ENCODE measurements at places on chromosomes 3 and 15.

- no peak for DNase-seq
Observed at GRCh38 chr3:129613367-129613740, 6.9 kb upstream of the PLXND1 start.

DNA sequence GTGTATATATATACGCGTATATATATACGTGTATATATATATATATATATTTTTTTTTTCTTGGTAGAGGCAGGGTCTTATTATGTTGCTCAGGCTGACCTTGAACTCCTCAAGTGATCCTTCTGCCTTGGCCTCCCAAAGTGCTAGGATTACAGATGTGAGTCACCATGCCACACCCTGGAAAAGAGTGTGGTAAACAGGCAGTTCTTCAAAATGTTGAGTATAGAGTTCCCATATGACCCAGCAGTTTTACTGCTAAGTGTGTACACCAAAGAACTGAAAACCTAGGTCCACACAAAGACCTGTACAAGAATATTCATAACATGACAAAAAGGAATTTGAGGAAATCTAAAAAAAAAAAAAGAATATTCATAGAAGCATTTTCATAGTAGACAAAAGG is 71.8 kb upstream of the GCNT3 start:
- DNase-seq, result no peak

DNA sequence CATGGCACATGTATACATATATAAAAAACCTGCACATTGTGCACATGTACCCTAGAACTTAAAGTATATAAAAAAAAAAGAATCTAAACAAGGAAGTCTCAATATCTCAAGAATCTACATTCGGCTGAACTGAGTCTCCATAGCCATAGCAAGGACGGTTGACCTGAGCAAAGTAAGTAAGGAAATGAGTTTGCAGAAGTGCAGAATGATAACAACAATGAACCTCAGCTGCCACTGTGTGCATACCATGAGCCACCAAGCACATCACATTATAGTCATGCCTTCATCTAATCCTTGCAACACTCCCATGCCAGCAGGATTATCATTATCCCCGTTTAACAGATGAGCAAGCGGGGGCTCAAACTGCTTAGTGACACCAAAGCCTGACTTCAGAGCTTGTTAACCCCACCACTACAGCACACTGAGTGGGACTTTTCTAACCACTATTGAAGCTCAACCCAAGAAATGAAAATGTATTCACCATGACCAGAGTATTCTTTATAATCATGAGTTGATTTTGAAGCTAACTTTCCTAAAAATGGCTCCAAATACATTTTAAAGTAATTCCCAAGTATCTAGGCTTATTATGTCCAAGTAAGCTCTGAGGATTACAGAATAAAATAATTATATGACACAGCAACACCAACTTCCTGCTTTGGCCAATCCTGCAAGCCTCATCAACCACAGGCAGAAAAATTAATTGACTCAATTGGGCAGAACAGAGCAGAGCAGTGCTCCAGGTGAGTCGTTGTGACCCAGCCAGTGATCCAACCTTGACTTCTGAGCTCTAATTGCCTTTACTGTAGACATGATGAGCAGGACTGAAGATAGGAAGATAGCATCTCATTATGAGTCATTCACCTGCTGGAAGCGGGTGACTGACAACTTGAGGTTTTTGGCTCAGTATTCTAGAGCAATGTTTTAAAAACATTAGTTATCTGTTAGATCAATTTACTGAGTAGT is 47.3 kb upstream of the IL12A start:
- no peak for DNase-seq

GRCh38 chr15:80106051-80106450 is 46.6 kb downstream of the ZFAND6 start:
- no peak for DNase-seq

DNA sequence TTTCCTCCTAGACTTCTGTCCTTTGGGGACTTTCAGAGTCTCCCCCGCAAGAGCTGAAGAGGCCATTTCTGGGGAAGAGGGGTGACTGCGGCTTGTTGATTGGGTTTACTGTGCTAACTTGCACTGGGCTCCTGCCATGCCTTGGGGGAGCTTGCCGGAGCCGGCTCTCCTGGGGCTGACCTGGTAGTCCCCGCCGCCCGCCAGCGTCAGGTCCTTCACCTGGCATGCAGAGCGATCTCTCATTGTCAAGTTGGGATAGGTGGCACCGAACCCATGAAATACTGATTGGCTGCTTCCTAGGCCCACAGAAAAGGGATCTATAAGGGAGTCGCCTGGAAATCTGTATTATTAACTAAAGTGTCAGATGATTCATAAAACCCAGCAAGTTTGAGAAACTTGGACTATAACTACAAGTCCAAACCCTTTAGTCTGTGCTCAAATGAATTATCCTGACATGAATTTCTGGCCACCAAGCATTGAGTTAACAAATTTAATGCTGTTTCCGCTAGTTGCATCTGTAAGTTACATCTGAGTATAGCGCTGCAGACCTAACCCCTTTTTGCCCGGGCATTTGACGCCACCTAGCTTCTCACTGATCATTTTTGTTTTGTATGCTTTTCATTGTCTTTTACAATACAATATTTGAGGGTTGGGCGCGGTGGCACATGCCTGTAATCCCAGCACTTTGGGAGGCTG is 607 bp upstream of the IMP3 start:
- peak; percentile 72 for DNase-seq

- DNase-seq, result no peak
Observed at GRCh38 chr3:111667170-111667569, 72.0 kb upstream of the ZBED2 start.

DNA sequence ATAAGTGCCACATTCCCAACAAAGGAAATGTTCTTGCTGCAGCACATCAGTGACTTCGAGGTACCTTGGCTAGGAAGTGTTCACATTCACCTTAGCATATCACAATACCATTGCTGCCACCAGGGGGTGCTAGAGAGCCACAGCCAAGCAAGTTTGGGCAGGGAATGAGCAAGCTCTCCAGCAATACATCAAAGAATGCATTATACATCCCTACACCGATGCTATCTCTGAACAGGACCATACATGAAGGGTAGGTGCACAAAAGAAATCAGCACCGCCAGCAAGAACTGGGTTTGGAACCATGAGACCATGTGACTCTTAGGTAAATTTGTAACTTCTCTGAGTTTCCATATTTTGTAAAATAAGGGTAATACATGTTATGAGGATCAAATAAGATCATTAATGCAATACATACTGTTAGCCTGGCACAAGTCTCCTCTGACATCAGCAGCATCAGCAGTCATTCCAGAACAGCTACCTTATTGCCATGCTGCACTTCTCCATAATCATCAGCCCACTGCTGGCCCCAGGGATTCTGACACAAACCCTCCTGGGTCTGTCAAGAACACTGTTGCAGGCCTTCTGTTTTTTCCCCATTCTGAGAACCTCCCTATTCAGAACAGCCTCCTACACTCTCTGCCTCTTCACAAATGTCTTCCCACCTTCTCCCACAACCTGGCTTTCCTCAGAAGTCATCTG is 37.5 kb downstream of the RYK start:
- DNase-seq, result peak; percentile 75

GRCh38 chr3:173913974-173914421 is 516.5 kb downstream of the NLGN1 start:
- DNase-seq, result no peak

- DNase-seq, result no peak
Observed at GRCh38 chr15:63933522-63933921, 99.8 kb upstream of the HERC1 start.

- DNase-seq, result no peak
Observed at GRCh38 chr15:57335293-57335715, 41.0 kb upstream of the CGNL1 start.

GRCh38 chr3:43723121-43723734 is 32.5 kb downstream of the ABHD5 start:
- no peak for DNase-seq

DNA sequence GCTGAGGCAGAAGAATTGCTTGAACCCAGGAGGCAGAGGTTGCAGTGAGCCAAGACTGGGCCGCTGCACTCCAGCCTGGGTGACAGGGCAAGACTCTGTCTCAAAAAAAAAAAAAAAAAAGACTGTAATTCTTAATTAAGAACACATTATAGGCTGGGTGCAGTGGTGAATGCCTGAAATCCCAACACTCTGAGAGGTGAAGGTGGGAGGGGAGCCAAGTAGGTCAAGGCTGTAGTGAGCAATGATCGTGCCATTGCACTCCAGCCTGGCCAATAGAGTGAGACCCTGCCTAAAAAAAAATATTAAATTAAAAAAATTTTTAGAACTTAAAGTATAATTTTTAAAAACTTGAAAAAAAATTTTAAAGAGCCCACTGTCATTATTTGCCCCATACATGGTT is 13.4 kb upstream of the ARPIN start:
- no peak for DNase-seq

All from COR-L47 (cell line).